8988T (cell line): ENCODE measurements at places on chromosomes 1 and 21.

DNA sequence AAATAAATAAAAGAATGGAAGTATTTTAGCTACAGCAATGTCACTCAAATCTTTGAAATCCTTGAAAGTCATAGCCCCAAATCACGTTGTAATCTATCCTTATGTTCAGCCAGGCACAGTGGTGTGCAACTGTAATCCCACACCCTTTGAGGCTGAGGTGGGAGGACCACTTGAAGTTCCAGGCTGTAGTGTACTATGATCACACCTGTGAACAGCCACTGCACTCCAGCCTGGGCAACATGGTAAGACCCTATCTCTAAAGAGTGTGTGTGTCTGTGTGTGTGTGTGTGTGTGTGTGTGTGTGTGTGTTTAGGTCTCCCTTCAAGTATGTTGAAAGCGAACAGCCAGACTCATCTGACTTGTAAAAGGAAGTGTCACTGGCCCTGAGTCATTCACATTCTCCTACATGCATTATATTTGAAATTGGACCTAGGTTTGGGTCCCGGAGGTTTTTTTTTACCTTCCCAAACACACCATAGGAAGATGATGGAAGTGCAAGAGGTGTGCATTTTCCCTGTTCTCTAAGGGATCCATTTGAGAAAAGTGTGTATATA lies 50.1 kb downstream of the ZNF281 start:
- no peak for DNase-seq

DNA sequence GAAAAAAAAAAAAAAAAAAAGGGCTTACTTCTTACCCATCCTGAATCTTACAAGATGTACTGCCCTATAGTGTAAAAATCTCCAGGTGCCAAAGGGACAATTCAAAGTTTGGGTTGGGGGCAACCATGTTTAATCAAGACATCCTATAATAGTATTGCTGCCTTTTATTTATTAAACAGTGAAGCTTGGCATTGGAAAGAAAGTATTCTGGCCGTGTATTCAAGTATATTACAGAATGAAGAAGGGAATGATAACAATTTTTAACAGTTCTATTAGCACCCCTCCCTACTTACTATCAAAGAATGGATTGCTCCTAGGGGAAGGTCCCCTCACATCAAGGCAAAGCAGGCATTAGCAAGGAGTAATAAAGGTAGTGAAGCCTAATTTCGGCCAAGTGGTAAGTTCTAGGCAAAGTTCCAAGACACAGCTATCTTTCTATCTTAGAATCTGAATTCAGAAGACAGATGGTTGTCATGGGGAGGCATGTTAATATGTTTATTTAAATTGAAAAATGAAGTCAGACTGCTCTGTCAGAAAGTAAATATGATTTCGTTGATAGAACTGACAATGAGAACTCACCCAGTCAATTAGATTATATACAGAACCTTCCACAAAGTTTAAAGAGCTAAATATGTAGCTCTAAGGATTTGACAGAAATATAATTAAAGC lies 24.6 kb downstream of the ST7L start:
- no peak for DNase-seq

DNA sequence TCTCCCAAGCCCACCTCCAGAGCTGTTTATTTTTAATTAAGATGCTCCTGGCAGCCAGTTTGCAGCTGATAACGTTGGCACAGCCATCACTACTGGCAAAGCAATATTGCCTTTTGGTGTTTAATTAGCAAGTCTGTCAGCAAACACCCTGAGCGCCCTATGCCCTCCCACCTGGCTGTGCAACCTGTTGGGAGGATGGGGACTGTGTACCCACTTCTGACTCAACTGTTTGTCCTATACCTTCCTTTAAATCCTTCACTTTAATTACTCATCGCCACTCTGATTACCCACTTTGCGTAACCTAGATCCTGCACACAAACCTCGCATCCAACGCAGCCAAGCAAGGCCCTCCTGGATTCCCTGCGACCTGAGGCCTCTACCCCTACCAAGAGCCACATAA lies 67.1 kb downstream of the BCAR3 start:
- DNase-seq, result no peak

DNA sequence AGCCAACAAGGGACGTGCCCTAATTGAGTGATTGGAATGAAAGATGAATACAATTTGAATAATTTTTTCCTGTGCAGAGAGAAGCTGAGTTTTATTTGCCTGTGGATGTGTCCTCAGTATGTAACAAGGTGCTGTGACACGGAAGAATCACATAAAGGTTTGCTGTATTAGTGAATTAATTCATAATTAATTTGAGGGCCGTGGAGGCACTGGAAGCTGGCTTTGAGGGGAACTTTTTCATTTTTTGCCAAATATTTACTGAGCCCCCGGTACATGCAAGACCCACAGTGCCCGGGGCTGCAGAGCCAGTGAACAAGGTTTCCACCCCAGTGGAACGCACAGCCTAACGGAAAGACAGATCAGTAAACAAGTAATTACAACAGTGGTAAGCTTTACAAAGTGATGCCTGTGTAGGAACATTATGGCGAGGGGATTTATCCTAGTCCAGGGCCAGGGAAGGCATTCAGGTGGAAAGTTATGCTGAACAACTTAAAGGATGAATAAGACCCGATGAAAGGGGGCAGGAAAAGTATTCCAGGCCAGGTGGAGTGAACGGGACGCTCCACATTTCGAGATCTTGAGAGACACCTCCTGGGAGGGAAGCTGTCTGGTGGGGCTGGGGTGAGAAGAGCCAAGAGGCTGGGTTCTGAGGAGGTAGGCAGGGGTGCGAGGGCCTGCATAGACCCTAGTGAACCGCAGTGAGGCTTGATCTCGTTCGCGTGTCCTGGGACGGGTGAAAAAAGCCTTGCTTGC lies 773 bp upstream of the RCC2 start:
- no peak for DNase-seq

DNA sequence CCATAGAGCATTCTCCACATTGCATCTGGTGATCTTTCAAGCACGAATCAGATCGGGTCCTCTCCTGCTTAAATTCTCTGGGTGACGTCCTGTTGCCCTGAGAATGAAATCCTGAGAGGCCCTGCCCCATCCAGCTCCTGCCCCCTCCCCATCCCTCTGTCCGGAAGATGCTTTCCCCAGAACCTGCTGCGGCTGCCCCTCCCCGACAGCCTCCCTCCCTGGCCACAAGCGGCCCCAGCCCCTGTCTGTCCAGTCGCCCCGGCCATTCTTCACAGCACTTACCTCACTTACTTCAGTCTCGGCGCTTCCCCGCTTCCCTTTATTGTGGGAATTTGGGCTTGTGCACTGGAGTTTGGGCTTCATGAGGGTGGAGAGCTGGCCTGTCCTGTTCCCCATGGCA lies 40.3 kb downstream of the TAS1R2 start:
- DNase-seq, result no peak

GRCh38 chr1:201481761-201482493 lies 12.9 kb upstream of the PHLDA3 start:
- DNase-seq, result peak; percentile 94

GRCh38 chr1:211356723-211357407 lies 30.2 kb downstream of the TRAF5 start:
- no peak for DNase-seq

- DNase-seq, result no peak
These were observed 75.5 kb upstream of the TNR start for GRCh38 chr1:175818929-175819328.

DNA sequence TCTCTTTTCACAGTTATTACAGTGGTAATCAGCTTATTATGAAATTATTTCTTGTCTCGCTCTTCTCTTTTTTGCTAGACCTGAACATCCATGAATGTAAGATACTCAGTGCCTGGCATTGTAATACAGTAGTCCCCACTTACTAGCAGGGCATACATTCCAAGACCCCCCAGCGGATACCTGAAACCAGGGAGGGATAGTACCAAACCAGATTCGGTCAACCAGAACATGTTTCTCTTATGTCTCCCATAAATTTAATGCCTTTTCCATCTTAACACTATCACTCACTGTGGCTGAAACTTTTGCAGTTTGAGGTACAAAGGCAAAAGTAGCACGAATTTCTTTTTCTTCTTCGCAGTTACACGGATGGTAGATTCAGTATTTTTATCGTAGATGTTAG lies 24.6 kb upstream of the B3GALT2 start:
- no peak for DNase-seq

DNA sequence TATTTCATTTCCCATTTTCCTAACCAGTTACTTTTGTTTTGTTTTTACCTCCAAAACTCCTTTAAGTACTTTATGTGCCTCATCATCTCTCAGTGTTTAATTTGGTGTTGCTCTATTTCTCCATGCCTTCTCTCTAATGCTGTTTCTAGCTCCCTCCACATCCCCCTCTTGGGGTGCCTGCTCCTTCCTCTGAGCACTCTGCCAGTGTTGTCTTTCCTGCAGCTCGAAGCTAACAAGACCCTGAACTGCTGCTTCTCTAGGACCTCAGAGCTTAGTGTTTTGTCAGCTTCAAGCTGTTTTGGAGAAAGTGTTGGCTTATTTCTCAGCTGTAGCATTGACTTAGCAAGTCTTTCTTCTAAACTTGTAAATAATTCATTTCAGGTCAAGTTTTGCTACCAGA lies 290.6 kb downstream of the DPYD start:
- no peak for DNase-seq

DNA sequence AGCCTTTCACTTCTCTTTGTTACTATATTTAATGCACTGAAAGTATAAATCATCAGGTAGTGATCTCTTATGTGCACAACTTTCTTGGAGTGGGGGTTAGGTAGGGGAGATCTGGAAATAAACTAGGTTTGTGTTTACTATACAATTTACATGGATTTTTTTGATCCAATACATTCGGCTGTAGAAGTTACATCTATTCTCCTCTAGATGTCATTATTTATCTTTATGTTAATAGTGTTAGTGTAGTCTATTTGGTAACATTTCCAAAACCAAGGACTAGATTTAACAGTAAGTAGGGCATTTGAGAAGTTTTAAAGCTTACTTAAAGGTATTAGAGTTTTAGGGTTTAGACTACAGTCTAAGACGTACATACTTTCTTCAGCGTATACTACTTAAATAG lies 5.4 kb downstream of the VPS45 start:
- no peak for DNase-seq

- no peak for DNase-seq
These were observed 14.7 kb upstream of the POFUT2 start for GRCh38 chr21:45302082-45303061.

DNA sequence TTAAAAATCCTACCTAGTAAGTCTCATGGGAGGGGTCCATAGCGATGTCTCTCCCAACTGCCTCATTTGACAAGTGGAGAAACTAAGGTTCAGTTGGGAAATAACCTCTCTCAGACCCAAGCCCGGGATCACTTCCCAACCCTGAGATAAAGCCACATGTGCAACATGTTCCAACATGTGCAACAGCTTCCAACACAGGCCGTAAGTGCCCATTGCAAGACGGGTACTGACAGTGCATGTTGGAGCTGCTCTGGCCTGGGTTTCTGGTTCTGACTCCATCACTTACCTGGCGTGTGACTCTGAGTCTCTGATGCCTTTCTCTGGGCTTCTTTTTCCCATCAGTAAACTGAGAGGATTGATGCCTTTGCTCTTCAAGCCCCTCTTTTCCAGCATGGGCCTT lies 38.0 kb upstream of the FOXO6 start:
- no peak for DNase-seq

DNA sequence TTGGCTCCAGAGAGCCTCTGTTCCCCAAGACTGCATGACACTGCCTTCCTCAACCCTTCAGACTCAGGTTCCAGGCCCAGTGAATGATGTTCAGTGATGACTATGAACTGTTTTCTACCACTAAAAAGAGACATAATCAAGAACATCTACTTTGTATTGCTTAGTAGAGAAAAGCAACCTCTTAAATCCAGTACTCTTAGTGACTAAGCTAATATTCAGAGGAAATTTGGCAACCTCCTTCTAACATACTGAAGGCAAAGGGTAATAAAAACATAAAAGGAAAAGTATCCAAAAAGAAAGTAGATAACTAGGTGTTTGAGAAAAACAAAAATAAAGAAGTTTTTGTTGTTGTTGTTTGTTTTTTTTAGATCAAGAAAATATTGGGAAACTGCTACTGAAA lies 153.3 kb upstream of the RUNX1 start:
- no peak for DNase-seq

- DNase-seq, result no peak
These were observed 43.6 kb downstream of the AKNAD1 start for GRCh38 chr1:108813326-108813725.

DNA sequence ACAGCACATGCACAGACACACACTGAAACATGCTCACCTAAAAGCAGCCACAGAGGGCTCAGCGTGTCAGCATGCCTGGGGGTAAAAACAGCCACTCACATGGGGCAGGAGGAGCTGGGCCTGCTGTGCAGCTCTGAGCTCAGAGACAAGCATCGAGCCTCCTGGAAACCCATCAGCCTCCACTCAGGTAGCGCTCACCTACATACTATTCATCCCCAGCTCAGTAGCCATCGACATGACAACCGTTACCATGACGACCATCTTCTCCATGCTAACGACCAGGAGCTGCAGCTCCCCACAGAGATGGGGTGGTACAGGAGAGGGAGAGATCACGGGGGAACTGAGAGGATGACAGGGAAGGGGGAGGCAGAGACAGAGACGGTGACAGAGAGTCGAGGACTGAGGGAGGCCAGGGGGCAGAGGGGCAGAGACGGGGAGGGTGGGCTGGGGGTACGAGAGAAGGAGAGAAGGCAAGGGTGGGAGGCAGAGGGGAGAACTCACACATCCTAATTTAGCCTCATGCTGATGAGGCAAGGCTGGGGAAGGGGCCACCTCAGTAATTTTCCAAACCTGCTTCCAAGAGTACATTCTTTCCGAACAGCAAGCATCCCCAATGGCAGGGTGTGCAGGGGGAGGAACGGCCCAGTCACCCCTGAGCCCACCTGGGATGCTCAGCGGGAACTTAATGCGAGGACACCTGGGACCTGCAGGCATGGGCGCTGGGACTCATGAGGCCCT lies 28.4 kb downstream of the SDC3 start:
- no peak for DNase-seq

- no peak for DNase-seq
These were observed 3.0 kb downstream of the RAB25 start for GRCh38 chr1:156063997-156064285.

- no peak for DNase-seq
These were observed 1258.5 kb upstream of the ADGRL2 start for GRCh38 chr1:80542231-80542630.

DNA sequence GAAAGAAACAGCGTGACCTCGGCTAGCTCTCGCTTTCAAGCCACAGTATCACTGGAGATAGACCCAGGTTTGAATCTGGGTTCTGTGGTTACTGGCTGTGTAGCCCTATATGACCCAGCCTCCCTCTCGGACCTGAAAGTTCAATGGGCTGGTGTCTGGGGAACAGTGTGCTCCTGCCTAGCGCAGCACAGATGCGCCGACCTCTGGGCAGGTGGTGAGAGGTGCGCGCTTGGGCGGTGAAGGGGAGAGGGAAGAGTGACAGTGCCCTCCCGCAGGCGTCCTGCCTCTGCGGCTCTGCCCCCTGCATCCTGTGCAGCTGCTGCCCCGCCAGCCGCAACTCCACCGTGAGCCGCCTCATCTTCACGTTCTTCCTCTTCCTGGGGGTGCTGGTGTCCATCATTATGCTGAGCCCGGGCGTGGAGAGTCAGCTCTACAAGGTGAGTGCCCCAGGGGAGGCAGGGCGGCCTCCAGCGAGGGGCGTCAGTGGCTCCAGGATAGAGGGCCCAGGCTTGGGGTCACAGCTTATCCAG lies 10.5 kb downstream of the SERINC2 start:
- DNase-seq, result no peak

- DNase-seq, result no peak
These were observed 485.4 kb upstream of the PRMT6 start for GRCh38 chr1:106571109-106571508.
